Thyroid gland (tissue), 4 donors: ENCODE measurements at places on chromosomes 5 and 9. TPM values are rescaled to one million over a fixed set of nuclear protein-coding genes. Genes with fewer than 3 reads are reported as not detected.

GRCh38 chr9:76658510-76659231 lies 105.6 kb upstream of the PCA3 start:
- H3K4me3 ChIP-seq = no peak overlapping the region
- DNase-seq = no peak
- H3K27me3 ChIP-seq = no peaks in the 10 kb centered on the region
- H3K36me3 ChIP-seq = no peaks in the 10 kb centered on the region
- H3K27ac ChIP-seq = no peak overlapping the region

DNA sequence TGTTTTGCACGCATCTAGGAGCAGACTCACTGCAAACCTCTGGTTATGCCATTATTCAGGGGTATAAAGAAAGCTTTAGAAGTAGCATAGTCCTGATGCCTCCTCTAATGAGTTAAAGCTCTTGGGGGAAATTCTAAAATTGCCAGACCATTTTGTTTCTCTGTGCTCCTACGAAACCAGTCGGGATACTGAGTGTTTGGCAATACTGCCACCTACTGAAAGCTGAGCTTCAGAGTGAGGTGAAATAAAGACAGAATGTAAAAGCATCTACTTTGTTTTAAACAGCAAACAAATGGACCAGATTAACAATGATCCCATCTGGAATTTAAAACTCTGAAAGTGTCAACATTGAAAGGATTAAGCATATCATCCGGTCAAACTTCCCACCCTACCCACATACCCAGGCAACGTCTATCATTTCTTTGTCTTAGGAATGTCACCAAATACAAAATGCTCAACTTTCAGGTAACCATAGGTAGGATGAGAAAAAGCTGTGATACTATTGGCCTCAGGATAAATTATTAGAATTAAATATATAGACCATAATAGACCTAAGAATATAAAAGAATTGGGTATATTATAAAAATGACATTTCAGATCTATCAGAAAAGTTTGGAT lies 77.8 kb upstream of the SHISAL2B start:
- no peak overlapping the region for H3K27ac ChIP-seq
- no peak overlapping the region for H3K4me3 ChIP-seq
- no peaks in the 10 kb centered on the region for H3K27me3 ChIP-seq
- DNase-seq = peak; percentile 45
- H3K4me1 ChIP-seq = no peaks in the 10 kb centered on the region
- no peaks in the 10 kb centered on the region for H3K36me3 ChIP-seq

DNA sequence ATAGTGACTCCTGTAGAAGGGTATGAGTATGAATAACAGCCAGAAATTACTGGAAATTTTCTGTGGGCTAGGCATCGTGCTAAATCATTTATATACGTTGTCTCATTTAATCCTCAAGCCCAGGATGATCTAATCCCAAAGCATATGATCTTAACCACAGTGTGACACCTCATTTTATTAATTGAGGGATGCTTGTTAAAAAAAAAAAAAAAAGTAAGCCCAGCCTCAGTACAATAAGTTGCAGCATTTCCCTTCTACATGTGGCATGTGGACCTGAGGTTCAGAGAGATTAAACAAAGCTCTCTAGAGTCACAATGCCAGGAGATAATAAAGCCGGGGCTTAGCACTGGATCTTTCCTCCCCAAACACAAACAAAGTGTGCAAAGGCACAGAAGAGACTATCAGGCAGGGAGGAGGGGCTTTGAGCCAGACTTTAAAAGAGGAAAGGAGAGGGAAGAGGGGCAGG lies 49.5 kb downstream of the KLF4 start:
- H3K4me1 ChIP-seq = no peaks in the 10 kb centered on the region
- no peaks in the 10 kb centered on the region for H3K36me3 ChIP-seq
- H3K4me3 ChIP-seq = no peak overlapping the region
- no peaks in the 10 kb centered on the region for H3K27me3 ChIP-seq

The SLC6A19 gene
- not detected for total RNA-seq

The SLC36A2 gene
- total RNA-seq = not detected
